ENCODE measurements at places on chromosomes 2 and 18.

- peak; percentile 23 for DNase-seq
These were observed 14.0 kb upstream of the PRKCE start for GRCh38 chr2:45637440-45637839.

GRCh38 chr2:26651470-26651771 lies 10.3 kb upstream of the CIB4 start:
- DNase-seq, result no peak

GRCh38 chr2:200021449-200022114 lies 66.2 kb downstream of the MAIP1 start:
- DNase-seq, result no peak

DNA sequence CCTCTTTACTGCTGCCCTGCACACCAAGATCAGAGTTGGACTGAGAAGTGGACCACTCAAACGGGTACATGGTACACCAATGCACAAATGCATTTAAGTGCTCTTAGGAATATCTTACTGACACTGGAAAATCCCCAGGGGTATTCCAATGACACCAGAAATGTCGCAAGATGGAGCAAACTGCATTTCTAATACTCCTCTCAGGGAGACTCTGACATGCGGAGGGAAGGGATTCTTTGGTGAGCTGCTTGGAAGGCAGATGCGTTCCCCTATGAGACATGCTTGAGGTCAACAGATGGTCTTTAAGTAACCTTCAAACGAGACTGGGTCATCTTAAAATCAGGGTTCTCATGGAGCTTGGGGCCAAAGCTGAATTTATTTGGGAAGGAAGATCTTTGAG lies 521.8 kb upstream of the TCF4 start:
- DNase-seq, result no peak

GRCh38 chr18:54232485-54233227 lies 8.2 kb upstream of the MBD2 start:
- no peak for DNase-seq

DNA sequence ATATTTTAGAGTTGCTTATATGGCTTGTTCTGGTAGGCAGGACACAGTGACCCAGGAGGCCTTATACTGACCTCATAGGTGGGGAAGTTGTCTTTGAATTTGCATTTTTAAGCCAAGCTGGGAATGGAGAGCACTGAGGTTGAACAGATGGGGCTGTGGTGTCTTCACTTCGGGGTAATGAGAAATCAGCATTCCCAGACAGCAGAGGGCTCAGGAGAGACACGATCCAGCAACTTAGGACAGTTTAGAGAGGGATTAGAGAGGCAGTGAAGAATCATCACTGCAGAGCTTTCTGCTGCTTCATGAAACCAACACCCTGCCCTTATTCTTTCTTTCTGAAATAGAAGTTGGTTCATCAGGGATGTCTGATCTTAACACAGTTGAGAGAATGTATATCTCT lies 202.4 kb downstream of the TDRD15 start:
- no peak for DNase-seq

DNA sequence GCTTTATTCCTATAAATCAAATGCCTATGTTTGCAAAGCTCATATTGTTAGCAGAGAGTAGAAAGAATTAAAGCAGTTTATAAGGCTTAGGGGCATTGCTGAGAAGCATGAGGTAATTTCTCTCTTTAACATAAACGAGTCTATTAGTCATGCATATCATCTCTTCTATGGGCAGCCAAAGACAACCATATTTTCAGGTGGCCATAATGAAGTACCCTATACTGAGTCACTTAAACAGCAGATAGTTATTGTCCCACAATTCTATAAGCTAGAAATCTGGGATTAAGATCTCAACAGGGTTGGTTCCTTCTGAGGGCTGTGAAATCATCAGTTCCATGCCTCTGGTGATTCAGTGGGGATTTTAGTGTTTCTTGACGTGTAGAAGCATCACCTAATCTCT lies 277.5 kb downstream of the NR4A2 start:
- no peak for DNase-seq

GRCh38 chr2:66885775-66886383 lies 451.0 kb downstream of the MEIS1 start:
- no peak for DNase-seq

All from hematopoietic multipotent progenitor cell treated with erythropoietin and hydrocortisone succinate and interleukin-3 and kit ligand, for 8 days (in vitro differentiated cells).